Suppressor macrophage treated with lipopolysaccharide for 1 hour (primary cell): ENCODE measurements at places on chromosomes 7 and 10.
A peak's percentile ranks its signal among the peaks of the same experiment; 100 is the strongest.

DNA sequence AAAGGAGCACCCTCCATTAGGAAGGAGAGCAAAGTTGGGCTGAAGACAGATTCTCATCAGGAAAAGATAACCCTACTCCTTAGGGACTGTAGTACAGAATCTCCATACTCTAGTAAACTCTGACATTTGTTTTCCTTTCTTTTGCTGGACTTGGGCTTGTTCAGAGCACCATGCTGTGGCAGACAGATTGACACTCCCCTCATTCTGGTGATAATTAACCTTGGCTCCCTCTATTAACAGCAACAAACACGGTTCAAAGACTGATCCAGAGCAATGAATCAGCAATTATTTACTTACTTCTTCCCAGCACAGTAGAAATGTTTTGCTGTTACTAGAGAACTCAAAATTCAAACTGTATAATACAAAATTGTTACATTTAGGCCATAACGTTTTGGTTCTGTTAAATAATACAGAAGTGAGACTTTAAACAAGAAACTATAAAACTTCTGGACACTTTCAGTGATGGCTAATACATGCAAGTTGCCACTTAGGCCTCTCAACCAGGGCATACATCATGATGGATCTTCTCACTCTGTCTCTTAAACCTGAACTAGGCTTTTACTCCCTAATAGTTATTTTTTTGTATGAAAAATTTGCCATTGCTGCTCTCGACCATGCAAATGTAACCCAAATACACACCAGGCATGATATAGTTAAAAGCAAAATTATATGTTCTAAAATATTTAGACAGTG lies 639.0 kb downstream of the IPMK start:
- DNase-seq: no peak

GRCh38 chr10:48740015-48740707 lies 55.5 kb downstream of the WDFY4 start:
- DNase-seq: no peak

- no peak for DNase-seq
Measured at GRCh38 chr10:7853890-7854289, 35.6 kb downstream of the TAF3 start.

GRCh38 chr10:129865413-129865812 lies 98.7 kb downstream of the EBF3 start:
- DNase-seq: no peak

- DNase-seq: no peak
Measured at GRCh38 chr7:113562242-113562641, 356.6 kb downstream of the PPP1R3A start.

DNA sequence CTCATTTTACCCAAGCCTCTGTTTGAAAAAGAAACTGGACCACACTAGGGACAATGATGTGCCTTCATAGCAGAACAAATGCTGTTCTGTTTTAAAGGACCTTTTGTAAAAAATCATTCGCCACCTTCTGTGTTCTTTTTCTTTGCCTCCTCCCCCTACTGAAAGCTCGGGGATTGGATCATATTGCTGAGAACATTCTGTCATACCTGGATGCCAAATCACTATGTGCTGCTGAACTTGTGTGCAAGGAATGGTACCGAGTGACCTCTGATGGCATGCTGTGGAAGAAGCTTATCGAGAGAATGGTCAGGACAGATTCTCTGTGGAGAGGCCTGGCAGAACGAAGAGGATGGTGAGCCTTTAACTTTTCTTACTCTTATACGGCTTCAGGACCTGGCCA lies 62.2 kb downstream of the POLL start:
- no peak for DNase-seq

DNA sequence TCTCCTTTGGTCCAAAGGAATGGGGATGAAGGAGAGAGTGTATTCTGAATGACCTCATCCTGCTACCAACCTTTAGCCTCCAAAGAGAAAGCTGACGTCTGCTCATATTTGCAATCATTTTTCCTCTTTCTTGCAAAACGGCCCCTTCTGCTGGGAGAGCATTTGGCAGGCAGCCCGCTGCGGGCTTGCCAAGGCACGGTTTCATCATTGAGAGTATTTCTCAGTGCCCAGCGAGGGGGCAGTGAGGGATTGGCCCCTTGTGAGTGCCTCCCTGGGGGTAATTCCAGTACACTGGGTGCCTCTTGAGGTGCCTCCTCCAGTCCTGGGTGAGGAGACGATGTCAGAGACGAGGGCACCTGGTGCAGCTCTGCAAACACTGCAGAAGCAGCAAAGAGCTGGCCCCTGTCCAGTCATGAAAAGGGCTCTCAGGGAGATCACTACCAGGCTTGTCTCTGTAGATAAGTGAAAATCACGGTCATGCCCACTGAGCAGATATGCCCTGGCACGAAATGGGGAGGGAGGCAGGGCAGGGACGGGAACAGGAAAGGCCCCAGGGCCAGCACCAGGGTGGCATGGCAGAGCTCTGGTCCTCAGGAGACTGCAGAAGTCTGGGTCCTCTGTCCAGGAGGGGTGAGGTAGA lies 48.7 kb upstream of the SHH start:
- DNase-seq: no peak

DNA sequence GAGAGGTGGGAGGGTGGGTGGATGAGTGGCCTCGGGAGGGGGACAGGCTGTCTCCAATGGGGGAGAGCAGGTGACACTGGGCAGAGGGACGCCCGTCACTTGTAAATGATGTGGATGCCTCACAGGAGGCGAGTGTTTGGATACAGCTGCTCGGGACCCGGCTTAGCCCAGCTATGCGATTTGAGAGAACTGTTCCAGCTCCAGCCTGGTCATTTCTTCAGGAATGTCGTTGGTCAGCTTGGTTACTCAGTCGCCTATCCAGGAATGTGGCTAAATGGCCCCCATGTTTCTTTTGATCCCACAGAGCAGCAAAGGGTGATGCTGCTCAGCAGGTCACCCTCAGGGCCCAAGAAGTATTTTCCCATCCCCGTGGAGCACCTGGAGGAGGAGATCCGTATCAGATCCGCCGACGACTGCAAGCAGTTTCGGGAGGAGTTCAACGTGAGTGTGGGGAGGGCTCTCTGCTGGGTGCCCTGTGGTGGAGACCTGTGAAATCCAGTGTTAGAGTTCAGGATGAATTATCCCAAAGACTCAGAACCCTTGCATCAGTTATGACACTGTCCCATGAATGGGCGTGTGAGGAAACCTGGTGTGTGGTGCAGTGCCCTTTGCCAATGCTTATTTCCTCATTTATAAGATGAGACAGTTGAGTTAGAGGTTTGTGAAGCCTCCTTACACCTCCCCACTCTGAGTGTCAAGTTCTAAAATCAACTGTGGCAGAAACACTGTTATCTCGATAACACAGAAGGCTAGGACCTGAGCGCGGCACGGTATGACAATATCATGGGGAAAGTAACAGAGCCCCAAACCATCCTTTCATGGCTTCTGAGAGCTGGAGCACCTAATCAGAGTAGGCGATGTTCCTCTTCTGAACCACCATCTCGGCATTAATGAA lies 76.8 kb downstream of the MKI67 start:
- peak; percentile 66 for DNase-seq

- DNase-seq: no peak
Measured at GRCh38 chr10:74187237-74187636, 36.2 kb downstream of the ADK start.

GRCh38 chr7:143980746-143981510 lies 19.2 kb upstream of the OR6B1 start:
- DNase-seq: no peak

DNA sequence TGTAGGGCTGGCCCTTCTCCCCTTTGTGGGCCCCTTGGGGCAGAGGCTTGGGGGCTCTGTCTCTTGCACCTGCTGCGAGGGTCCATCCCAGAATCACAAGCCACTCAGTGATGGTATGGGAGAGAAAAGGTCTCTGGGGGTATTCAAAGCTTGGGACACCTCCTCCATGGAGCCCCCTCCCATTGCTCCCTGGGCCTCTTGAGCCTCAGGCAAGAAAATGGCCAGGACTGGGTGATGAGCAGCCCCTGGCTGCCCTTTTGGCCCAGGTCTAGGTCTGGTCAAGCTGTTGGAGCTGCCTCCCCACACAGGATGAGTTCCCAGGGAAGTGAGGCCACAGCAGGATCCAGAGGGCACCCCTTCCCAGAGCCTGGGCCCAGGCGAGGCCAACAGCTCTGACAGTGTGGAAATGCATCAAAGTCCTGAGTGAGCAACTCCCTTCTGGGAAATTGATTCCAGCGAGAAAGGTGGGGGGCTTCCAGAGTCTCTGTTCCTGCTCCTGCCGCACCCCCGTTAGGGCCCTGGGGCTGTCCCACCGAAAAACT lies 3.4 kb upstream of the MYL7 start:
- no peak for DNase-seq
